ENCODE measurements at places on chromosomes 11 and 22.

GRCh38 chr11:92122561-92122960, 102.1 kb upstream of the FAT3 start:
- DNase-seq, result no peak

DNA sequence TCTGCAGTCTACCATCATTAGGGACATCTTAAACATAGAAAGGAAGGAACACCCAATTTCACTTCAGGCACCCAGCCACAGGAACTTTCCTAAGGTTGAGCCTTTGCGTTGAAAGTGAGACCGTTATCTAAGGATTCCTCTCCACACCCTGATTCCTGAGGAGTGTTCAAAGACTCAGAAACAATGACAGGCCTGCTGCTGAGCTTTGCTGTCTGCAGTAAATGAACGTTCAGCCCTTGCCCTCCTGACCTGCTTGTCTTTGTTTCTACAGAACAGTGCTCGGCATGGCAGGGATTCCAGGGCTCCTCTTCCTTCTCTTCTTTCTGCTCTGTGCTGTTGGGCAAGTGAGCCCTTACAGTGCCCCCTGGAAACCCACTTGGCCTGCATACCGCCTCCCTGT, 7.0 kb downstream of the PRSS23 start:
- DNase-seq, result no peak

DNA sequence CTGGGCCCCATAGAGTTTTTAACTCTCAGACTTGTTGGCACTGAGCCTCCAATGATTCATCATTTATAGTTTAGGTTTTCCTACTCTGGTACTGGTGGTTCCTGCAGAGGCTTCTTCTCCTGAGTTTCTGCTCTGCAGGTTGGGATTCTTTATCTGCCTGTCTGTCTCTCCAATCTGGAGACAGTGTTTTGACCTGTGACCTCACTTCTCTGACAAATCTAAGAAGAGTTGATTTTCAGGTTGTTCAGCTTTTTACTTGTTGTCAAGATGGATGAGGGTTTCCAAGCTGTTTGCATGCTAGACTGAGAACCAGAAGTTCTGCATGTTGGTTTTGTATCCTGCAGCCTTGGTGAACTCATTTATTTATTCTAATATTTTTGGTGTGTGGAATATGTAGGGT, 63.9 kb downstream of the JAM3 start:
- peak; percentile 38 for DNase-seq

GRCh38 chr11:129223260-129223659, 31.1 kb upstream of the ARHGAP32 start:
- DNase-seq, result no peak

DNA sequence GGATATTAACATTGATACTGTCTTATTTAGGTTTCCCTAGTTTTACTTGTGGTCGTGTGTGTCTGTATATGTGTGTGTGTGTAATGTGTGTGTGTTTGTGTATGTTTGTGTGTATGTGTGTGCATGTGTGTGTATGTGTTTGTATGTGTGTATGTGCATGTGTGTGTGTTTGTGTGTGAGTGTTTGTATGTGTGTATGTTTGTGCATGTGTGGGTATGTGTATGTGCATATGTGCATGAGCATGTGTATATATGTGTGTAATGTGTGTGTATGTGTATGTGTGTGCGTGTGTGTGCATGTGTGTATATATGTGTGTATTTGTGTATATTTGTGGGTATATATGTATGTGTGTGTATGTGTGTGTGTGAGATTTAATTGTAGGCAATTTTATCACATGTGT, 17.3 kb upstream of the DNAL4 start:
- no peak for DNase-seq

- DNase-seq, result no peak
Measured at GRCh38 chr11:65115361-65116082, 2.0 kb downstream of the ZNHIT2 start.

DNA sequence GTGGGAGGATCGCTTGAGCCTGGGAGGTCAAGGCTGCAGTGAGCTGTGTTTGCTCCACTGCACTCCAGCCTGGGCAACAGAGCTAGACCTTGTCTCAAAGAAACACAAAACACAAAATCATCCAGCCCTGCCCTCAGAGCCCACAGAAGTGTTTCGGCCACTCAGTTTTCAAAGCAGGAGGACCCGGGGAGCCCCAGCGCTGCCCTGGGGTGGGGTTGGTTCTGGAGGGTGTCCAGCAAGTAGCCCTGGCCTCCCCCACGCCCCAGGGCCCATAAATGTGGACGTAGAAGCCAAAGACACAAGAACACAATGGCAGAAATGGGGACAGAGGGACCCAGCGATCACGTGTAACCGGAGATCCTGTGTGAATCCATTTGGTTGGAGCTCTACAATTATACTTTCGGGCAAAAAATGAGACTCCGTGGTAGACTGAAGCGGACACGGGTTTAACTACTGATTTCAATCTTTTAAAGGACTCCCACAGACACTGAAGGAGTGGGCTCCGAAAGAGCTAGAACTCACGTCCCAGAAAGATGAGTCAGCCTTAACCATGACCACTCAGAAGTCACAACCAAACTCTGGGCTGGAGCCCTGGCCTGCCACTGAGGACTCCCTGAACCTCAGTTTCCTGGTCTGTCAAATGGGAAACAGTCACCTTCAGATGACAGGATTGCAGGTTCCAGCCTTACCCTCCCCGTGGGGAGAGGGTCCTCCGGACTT, 9.0 kb upstream of the CYTH4 start:
- peak; percentile 77 for DNase-seq

DNA sequence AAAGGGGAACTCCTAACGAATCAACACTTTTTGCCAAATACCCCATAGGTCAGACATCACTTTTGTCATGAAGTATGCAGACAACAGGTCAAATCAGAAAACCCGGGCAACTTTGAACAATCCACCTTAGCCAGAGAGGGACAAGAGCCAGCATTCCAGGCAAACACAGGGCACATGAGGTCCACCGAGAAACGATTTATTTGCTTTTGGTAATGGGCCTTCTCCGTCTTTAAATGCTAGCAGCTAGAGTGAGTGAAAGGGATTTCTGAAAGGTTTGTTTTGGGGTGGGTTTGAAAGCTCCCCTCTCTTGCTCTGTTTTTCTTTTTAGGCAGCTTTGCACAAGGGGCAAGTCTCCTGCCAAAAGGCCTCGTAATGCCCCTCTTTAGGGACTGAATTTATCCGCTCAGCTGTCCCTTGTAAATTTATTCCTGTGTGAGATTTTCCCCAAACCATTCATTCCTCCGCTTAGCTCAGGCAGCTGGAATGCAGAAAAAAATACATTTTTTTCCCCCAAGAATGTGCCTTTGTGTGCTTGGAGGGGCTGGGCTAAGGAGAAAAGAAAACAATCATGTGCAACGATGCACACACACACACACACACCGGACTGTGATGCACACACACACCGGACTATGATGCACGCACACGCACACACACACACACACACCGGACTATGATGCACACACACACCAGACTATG, 196.9 kb downstream of the SNX19 start:
- DNase-seq, result no peak

- no peak for DNase-seq
Measured at GRCh38 chr11:30257058-30257457, 26.2 kb downstream of the FSHB start.

DNA sequence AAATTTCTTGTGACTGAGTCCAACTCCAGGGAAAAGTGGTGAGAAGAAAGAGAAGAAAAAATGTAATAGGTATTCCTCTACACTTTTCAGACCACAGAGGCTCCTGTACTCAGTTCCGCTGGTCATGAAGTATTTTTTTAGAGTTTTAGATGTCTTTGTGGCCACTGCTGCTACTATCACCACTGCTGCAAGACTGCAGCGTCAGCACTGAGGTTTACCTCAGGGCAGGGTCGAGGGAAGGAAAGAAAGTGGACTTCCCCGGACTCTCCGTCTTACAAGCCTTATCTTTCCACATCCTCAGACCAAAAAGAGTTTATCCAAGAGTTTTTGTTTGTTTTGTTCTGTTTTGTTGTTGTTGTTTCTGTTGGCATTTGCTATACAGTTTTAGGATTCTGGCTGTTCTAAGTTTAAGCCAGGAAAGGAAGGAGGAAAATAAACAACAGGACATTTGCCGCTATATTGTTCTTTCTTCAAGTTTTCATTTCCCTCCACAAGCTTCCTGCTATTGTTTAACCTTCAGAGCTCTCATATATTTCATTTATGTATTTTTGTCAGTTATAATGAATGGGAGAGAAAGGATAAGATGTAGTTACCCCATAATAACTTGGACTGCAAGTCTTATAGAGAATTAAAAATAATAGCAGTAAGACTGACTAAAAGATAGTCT, 919.3 kb downstream of the NTM start:
- DNase-seq, result no peak

DNA sequence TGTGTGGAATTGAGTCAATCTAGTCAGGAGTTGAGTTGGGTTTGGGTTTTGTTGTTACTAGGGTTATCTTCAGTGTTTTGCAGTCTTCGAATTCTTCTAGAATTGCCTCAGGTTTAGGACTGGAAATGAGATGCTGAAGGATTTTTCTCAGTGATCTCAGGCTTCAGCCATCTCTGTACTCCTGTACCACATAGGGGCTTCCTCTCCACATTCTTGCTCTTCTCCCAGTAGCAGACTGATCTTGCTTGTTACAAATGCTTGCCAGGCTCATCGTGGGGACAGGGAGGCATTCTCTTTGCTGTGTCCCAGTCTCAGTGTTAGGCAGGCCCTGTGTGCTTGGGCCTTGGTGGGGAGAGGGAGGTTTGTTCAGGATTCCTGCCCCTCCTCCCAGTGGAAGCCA, 96.1 kb downstream of the LRRC32 start:
- no peak for DNase-seq

DNA sequence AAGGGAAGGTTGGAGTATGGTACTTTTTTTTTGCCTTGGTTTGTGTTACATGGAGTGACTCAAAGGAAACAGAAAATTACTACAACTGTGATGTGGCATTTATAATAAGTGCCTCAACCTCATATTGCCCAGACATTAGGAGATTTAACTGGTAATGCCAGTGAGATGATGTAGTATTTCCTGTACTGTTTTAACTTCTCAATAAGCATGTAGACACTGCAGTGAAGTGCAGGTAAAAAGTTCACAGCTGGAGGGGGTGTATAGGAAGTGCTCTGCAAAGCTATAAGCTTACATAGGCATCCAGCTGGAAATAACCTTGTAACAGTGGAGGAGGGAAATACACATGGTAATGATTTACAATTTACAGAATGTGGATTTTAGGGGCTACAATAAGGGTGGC, 138.2 kb upstream of the MTMR2 start:
- DNase-seq, result peak; percentile 68

GRCh38 chr11:1310772-1311468, 1.5 kb upstream of the TOLLIP start:
- DNase-seq, result no peak

DNA sequence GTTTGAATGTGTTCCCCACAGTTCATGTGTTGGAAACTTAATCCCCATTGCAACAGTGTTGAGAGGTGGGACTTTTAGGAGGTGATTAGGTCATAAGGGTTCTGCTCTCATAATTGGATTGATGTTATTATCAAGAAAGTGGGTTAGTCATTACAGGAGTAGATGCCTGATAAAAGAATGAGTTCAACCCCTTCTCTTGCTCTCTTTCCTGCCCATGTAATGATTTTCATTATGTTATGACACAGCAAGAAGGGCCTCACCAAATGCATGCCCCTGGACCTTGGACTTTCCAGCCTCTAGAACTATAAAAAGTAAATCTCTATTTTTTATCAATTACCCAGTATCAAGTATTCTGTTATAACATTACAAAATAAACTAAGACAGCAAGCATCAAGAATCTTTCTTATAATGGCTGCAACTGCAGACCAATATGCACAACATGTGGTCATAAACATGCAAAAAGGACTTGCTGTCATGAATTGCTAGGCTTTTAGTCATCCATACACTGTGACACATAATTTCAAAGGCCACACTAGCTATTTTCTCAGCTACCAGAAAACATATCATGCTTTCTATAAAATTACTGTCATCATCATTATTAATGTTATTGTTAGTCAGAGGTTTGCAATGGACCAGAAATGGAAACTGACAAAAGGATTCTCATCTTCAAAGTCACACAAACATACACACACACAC, 99.9 kb upstream of the GUCY1A2 start:
- DNase-seq, result peak; percentile 45

DNA sequence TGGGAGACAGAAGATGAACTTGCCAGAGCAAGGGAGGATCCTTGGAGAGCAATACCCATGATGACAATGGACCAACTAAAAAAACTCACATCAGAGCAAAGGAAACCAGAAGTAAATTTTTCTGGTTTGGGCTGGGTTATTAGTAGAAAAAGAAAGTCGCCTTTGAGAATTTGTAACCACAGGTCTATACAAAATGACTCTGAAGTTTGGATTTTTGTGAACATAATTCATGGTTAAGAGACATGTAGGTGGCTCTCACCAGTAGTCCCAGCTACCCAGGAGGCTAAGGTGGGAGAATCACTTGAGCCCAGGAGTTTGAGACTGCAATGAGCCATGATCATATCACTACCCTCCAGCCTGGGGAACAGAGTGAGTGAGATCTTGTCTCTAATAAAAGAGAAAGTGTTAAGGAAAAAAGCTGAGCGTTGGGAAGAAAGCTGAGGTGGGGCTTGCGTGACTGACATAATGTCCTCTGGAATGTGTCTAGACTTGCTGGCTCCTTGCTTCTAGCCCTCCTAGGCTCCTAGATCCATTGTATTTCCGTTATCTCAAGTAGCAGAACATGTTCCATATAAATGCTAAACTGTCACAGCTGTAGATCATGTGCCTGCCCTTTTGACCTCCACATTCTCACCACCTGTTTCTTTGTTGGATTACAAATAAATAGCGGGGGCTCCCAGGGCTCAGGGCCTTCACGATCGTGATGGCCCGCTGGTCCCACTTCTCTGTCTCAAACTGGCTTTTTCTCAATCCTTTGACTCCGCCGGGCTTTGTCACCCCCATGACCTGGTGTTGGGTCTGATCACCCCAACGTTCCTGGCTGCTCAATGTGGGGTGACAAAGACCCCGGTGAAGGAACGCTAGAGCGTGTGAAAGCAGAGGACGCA, 56.2 kb upstream of the SC5D start:
- DNase-seq, result peak; percentile 8

DNA sequence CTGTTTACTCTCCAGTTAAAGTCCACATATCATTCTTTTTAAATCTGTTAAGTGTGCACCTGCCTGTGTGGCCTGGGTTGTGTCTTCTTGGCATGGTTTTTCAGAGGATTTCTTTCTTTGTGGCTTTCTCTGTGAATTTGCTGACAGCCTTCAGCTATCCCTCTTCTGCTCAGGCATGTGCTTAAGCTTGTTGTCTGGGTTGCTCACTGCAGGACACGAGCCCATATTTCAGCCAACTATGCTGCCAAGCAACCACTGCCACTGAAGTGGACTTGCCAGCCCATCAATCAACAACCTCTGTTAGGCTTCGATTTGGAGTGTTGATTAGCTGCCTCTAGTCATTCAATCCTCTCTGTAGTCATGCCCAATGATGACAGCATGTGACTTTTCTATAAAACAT, 18.4 kb downstream of the OR51I2 start:
- DNase-seq, result no peak

GRCh38 chr11:111067994-111068393, 177.5 kb upstream of the POU2AF2 start:
- DNase-seq, result no peak

GRCh38 chr11:47020793-47021526, 84.4 kb downstream of the CSTPP1 start:
- DNase-seq, result no peak
